AG04449 (cell line): ENCODE measurements at places on chromosomes 4 and X.
A peak's percentile ranks its signal among the peaks of the same experiment; 100 is the strongest.

DNA sequence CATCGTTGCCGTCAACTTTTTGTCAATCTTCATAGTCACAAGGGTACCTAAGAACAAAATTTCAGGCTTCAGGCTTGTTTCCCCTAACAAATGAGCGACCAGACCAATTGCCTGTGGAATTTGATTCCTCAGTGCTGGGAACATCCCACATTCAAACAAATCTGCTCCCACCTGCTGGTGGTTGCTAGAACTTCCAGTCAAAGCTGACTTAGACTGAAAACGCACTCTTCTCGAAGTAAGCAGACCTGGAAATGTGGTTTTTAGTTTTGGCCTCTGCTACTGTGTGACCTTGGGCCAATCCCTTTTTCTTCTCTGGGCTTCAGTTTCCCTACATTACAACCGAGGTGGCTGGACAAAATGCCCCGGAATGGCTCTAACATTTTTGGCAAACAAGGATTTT lies 1.8 kb upstream of the GABRQ start:
- DNase-seq = peak; percentile 1

DNA sequence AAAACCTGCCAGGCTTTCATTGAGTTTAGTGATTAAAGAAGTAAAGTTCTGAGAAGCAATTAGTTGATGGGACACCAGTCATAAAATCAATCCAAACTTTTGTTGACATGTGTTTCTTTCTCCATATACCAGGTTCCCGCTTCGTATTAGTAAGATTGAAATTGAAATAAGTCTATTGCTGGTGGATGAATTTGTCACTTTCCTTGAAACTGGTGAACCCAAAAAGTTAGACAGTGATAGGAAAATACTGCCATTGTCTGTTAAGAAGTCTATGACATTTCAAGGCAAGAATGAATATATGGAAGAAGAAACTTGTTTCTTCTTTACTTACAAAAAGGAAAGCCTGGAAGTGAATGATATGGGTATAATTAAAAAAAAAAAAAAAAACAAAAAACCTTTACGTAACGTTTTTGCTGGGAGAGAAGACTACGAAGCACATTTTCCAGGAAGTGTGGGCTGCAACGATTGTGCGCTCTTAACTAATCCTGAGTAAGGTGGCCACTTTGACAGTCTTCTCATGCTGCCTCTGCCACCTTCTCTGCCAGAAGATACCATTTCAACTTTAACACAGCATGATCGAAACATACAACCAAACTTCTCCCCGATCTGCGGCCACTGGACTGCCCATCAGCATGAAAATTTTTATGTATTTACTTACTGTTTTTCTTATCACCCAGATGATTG lies at the start of gene CD40LG:
TSS of gene CD40LG (plus strand) at position 482 of the 684 bp plus-strand sequence. CDS start at position 573, 91 bp downstream.
- DNase-seq = no peak

- no peak for DNase-seq
Measured at GRCh38 chr4:3183008-3183407, 66.0 kb upstream of the MSANTD1 start.

GRCh38 chrX:132373610-132374009 lies 115.2 kb downstream of the MBNL3 start:
- no peak for DNase-seq

DNA sequence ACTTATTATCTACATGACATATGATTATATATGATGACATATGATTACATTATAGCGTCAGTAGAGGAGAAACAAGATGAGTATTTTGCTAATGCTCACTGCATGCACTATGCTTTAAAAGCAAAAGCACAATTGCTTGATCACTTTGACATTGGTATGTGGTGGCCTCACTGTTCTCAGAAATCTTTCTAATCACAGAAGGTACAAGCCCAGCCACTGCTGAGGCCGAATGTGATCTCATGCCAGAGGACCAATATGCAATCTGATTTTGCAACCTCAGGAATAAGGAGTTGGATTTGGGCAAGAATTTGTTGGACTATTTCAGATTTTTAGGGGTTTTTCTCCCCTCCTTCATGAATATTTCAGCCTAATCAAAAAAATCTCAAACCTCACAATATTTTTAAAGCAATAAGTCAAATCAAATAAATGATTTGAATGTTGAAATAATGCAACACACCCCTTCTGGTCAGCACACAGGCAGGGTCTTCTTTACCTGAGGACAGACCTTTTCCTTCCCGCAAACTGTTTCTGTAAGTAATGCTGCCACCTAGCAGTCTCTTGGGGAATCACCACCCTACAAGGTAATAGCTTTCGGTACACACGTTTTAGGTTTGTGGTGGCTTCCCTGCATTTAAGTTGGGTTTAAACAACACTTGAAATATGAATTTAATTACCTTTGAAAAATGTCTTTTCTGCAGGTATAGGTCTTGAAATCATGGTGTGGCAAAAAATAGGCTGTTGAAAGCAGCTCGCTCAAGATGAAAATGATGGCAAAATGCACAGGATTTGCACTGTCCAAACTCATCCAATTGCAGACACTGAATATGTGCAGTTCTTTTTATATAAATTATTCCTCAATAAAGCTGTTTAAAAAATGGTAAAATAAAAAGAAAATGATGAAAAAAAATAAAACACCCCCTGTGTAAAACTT lies 4.8 kb upstream of the CXCL13 start:
- DNase-seq = no peak

DNA sequence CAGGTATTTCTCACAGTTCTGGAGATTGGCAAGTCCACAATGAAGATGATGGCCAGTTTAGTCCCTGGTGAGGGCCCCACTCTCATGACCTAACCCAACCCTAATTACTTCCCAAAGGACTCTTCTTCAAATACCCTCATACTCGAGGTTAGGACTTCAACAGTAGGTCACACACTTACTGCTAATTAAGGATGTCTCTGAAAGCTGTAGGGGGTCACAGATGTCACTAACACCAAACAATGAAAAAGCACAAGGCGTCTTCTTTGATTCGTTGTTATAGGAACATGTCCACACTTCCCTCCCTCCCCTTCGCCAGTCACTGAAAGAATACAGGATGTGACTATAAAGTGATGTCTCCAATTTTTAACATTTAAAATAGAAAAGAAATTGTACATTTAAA lies 309.7 kb downstream of the PACRGL start:
- DNase-seq = no peak

GRCh38 chr4:182827954-182828353 lies 89.2 kb downstream of the DCTD start:
- DNase-seq = no peak

DNA sequence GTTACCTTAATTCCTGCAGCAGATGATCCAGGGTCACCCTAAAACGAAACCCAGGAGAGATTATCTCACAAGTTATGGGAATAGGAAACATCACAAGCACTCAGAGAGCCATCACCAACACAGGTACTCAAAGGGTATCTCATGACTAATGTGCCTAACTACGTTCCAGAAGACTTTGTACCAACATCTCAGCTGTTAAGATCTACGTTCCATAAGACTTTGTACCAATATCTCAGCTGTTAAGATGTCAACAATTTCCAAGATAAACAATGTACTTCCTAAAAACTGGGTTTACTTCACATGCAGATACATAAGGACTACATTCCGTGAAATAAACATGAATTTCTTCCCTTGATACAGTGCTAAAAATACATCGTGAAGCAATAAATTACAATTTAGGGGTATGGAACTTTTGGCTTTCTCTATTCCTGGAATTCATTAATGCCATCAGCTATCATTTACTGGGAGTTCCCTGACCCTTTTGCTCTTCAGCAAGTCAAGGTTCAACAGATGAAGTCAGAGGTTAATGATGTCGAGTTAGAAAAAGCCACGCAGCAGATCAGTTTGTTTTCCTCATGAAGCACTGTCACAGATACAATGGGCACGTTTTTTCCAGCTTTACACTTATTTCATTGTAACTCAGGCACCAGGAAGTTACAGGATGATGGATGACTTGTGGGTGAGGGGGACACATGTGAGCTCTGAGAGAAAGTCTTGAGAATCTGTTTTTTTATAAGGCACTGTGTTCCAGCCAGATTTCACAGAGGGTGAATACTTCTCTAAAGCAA lies 127.0 kb upstream of the ETNPPL start:
- DNase-seq = no peak

GRCh38 chr4:121720109-121720508 lies 23.3 kb upstream of the ANXA5 start:
- DNase-seq = no peak

DNA sequence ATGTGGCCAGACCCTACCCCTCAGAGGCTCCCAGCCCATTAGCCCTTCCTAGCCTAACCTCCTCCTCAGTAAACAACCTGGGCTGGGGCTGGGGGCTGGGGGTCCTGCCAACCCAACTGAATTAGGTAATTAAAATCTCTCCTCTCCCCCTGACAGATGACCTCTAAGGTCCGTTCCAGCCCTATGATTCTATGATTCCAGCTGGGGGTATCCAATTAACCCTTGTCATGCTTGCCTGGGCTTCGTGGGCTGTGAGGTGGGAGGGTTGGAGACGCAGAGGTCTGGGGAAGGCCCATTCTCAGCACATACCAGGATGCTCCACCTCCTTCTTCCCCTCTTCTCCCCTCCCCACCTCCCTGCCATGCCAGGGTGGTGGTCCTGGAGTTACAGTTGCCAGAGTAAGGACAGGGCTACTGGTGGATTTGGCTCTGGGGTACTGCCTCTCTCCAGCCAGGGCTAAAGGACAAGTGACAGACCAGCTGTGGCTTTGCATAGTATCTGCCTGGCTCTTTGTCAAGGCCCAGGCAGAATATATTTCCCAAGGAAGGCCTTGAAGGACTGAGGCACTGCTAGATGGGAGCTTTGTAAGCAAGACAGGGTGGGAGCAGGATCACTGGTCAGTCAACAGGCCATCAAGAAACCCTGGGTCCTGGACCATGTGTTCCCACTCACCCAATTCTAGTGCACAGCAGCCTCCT lies 82.1 kb downstream of the EFNB1 start:
- no peak for DNase-seq

- DNase-seq = no peak
Measured at GRCh38 chrX:134654398-134655012, 3.8 kb downstream of the PLAC1 start.

DNA sequence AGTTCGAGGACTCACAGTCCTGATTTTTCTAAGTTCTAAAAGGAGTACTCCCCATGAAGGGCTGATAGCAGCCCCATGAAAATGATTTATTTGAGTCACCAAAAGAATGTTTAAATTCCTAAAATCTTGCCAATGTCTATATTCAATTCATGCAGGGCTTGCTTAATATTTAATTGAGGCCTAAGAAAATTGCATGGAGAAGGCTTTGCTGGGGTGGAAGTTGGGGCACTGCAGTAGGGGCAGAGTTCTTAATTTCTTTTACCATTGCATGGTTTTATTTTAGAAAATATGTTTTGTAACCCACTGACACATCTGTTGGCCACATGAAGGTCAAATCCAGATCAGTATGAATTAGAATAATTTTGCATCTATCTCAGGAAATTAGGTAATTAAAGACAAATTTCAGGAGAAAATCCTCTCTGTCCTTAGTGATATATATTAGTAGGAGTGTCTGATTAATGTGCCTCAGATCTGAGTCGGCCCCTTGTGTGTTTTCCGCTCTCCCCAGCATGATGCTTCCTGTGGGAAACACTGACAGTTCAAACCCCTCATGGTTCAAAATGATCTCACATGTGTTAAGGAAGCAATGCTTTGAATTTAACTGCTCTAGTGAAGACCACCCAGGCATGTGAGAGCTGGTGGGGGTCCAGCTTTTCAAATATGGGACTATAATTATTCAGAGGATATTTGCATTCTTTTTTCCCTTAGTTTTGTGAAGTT lies 54.0 kb upstream of the EGFL6 start:
- DNase-seq = no peak

DNA sequence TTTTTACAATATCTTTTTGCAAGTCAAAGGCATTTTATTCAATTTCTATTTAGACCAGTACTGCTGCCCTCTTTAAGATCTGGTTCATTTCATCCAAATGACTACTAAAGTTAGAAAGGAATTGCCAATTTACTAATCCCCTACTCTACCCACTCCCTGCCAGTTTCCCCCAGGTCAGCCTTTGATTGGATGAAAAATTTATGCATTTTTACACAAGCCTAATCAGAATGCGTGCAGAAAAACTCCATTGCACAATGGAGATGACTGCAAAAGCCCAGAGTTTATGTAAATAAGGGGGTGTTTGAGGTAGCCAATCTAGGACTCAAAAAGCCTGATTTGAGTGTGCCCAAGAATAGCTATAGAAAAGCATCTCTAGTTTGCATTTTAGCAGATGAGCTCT lies 310.6 kb downstream of the PABPC4L start:
- DNase-seq = no peak

- no peak for DNase-seq
Measured at GRCh38 chr4:69070590-69070989, 25.7 kb upstream of the UGT2B7 start.

GRCh38 chrX:109843963-109844751 lies 111.1 kb upstream of the ACSL4 start:
- no peak for DNase-seq

DNA sequence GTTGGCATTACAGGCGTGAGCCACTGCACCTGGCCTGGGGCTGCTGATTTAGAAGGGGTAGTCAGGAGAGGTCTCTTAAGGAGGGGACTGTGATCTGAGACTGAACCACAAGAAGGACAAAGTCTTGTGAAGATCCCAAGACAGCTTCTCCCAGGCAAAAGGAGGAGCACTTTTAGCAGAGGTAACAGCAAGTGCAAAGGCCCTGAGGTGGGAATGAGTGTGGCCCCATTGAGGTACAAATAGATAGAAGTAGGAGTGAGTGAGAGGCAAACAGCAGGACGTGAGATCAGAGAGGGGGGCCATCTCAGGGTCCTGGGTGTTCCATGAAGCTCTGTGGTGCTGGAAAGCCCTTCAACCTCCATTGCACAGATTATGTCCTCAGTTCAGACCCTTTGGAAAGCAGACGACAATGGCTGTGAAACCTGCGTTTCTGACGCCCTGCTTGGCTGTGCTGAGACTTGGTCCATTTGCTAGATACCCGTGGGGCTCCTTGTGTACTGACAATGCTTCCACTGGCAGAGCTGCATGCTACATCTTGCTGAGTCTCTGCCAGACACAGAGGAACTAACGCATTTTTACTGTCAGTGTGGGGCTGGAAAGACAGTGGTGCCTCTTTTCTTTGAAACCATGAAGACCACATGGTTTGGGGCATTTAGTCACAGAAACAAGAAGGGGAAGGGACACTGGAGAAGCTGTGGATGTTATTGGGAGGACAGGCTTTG lies 1.3 kb upstream of the CCKAR start:
- DNase-seq = no peak

DNA sequence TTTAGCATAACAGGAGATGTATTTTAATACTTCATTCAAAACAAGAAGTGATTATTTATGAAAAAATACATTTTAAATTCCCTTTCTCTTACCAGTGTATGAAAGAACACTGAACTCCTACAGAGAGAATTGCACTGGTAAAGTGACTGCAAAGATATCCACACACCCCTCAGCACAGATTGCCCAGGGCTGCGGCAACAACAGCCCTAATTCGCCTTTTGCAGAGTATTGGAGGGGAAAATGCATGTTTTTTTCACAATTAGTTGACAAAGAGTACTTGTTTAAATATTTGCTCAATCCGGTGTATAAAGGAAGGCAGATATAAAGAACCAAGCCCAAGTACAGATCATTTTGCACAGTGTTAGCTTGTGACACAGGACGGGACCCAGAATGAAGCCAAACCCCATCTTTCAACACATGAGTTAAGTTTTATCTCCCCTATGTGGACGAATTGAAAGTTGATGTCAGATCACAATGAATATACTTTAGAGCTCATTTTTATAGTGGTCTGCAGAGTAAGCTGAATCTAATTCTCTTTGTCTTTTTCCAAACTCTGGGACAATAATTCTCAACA lies 551.4 kb upstream of the IGFBP7 start:
- no peak for DNase-seq
